CD4-positive, alpha-beta T cell treated with Interleukin-4 for 4 hours (primary cell): ENCODE measurements at places on chromosomes 7 and 10.

DNA sequence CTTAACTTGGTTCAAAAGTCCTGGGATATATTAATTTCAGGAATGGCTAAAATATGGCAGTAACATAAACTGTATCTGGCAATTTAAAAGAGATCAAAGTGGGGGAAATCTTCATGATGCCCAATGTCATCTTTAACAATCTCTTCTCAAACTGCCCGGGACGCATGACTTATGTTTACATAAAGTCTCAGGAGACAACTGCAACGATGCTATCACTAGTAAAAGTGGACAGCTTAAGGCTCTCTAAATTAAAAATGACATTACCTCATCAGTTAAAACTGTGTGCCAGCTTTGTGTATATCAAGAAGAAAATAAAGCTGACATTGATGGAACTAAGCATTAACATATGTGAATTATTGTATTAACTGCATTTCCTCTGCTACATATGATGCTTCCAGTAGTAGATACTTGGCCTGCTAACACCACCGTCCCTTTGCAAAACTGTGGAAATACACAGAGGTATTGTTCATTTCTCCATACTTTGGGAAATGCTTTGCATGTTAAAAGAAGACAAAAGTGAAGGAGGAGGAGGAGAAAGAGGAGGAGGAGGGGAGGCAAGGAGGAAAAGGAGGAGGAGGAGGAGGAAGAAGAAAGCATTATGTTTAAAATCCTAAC, 62.4 kb downstream of the NRP1 start:
- DNase-seq: no peak

DNA sequence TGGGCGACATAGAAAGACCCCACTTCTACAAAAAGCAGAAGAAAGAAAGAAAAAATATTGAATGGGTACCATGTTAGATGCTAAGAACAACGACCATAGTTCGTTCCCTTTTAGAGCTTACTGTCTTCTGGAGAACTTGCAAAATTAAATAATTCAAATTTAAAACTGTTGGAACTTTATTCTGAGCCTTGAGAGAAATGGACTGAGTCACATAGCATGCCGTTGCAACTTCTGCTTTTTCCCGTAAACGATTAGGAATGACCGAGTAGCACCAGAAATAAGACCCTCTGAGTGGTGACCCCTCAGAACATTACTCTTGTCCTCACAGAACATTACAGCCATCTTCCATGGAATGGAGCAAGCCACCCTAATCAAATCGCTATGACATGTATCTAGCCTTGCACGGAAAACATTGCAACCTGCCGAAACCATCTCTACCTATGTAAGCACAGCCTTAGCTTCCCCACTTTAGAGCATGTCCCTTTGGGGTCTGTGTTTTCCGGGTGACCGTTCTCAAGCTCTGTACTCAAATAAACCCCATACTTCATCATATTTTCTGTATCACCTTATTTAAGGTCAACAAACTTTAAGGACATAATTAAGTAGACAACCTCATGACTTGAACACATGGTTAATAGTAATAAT, 179.1 kb downstream of the PRKCQ start:
- DNase-seq: no peak

GRCh38 chr10:80538481-80539185, 931 bp downstream of the SH2D4B start:
- DNase-seq: no peak

DNA sequence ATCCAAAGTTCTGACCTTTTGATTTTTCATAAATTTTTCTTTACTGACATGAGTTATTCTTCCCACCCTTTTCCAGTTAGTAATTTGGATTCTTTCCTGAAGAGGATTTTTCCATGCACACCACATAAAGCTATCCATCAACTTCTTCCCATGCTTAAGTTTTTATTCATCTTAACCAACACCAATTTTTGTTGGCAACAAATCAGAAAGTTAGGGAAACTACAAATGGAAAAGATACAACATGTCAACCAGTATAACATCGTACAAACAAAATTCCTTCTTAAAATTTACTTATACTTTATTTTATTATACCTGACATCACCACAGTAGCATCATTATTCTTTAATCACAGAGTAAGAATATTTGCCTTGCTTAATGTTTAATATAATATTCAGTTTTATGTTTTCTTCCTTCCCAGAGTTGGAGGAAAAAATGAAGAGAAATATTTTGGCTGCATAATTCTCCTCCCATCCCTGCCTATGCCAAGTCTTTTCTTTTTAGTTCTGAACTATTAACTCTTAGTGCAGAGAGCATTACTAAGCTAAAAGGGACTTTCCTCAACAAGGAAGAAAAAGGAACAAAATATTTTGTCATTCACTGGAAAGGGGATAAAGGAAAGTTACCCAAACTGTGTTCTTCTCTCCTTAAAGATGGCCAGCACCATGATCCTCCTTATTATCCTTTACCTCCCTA, 67.5 kb upstream of the MEOX2 start:
- DNase-seq: no peak

DNA sequence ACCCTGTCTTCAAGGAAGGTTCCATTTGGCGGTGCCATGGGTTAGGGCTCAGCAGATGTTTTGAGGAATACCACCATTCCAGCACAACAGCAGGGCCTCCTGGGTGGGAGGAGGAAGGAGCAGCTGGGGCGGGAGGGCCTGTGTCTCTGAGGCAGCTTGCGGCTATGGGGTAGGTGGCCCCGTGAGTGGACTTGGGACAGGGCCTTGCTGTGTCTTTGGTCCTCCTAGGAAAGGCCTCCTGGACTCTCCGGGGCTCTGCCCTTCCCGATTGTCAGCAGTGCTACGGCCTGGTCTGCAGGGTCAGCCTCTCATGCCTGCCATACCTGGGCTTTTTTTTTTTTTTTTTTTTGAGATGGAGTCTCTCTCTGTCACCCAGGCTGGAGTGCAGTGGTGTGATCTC, 96.7 kb downstream of the PAXIP1 start:
- no peak for DNase-seq

GRCh38 chr10:103265717-103266329, 11.1 kb upstream of the INA start:
- no peak for DNase-seq

DNA sequence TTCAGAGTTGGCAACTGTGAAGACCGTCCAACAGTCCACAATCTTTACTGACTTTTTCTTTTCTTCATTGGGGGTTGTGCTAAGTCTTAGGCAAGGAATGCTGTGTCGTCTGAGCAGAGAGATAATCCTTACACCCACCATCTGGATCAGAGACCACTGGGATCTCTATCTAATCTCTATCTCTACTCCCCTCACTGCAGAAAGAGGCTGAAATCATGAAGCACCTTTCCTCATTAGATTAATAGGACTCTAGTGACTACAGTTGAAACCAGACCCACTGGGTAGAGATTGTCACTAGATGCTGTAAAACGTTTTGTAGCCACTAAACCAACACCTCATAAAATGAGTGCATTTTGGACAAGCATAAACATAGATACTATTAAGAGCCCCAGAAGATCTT, 387.4 kb upstream of the CELF2 start:
- DNase-seq: no peak

- DNase-seq: no peak
These were observed 674.2 kb upstream of the NRP1 start for GRCh38 chr10:34008656-34009055.

GRCh38 chr10:50605269-50605950, 18.3 kb downstream of the SGMS1 start:
- peak; percentile 24 for DNase-seq

DNA sequence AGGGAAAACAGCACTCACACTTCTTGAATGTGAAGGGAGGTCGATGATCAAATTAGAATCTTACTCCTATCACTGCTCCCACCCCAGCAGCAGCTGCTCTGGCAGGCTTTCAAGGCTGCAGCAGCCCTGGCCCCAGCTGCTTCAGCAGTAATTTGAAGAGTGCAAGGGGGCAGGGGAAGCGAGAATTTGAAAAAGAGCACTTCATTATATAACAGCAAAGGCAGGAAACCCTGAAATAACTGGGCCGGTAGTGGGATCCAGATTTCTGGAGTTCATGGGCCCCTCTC, 44.9 kb downstream of the MYPN start:
- DNase-seq: no peak

GRCh38 chr10:80288849-80289248, 609 bp downstream of the MAT1A start:
- DNase-seq: no peak
